ENCODE measurements at places on chromosomes 7 and 10.

DNA sequence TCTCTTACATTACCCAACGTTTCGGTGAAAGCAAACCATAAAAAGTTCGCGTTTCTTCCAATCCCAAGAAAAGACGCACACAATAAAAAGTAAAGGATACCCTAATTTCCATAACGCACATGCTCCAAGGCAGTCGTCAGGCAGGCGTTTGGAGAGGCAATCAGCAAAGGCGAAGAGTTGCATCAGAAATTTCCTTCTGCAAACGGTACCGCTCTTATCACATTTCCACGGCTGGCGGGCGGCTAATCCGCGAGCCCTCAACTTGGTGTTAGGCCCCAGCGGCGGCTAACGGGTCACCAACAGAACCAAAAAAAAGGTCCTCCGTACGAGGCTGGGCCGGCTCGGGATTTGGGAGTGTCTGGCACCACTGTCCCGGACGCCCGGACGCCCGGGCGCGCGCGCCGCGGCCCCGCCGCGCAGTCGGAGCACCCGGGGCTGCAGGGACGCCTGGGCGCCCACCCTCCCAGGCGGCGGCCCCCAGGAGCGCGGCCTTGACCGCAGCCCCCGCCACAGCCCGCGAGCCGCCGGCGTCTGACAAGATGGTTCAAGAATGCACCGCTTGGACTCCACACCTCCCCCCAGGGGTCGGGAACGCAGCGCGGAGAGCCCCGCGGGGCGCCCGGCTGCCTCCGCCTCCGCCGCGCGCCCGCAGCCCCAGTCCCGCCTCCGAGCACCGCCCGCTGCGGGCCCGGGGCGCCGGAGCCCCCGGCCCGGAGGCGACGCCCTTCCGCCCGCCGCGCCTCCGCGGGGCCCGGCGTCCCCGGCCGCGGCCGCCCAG is 9.8 kb upstream of the GRB10 start:
- DNase-seq: no peak

GRCh38 chr7:37524797-37525196 is 76.1 kb upstream of the ELMO1 start:
- no peak for DNase-seq

DNA sequence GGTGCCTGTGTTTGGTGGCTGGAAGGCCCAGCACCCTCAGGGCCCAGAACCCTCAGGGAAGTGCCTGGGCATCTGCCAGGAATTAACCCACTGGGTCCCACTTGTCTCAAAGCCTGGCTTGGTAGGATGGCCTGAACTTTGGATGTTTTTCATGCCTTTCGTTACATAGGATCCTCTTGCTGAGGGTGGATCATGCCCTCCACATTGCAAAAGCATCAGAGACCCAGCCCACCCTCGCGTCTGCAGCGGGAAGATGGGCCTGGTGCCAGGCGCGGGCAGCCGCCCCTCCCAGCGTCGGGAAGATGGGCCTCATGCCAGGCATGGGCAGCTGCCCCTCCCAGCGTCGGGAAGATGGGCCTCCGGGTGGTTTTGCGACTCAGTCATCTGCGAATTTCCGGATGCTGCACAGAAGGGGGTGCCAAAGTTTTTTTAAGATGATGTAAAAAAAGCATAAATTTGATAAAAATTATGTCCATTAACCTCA is 51.9 kb upstream of the PRKAR1B start:
- DNase-seq: no peak

DNA sequence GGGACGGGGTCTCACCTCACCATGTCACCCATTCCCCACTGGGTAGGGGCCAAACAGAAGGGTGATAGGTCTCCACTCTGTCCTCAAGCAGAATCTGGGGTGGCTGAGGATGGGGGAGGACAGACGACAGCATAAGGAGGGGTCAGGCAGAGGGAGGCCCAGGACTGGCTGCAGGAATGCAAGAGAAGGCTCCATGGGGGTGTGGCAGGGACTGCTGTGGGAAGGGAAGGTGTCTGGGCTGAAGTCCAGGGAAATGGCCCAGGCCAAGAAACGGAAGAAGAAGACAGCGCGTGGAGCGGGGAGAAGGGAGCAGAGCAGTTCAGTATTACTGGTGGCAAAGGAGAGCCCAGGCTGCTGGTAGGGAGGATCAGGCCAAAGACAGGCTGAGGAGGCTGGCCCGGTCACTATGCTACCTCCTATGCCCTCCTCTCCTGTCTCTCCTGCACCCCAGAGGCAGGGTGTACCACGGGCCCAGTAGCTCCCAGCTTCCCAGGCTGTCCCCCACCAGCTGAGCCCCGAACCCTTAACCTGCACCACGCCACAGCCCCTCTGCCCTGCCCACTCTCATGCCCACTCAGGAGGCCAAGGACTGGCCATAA is 60.9 kb downstream of the GRB10 start:
- no peak for DNase-seq

GRCh38 chr7:54326592-54327167 is 215.5 kb upstream of the VSTM2A start:
- DNase-seq: no peak

DNA sequence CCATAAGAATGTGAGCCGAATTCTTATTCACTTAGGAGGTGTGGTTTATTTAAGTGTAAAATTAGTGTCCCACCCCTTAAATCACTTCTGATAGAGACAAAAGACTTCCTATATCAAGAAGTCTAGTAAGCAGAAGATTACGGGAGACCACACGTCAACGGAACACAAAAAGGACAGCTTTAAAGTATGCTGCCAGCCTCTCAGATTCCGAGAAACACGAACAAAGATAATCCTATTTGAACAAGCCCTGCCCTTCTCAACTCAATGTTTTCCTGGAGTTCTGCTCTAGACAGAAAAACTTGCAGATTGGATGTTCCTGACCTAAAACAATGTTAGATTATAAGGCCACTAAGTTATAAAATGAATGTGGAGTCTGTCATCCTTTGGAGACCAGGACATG is 4.9 kb upstream of the MCU start:
- DNase-seq: no peak

DNA sequence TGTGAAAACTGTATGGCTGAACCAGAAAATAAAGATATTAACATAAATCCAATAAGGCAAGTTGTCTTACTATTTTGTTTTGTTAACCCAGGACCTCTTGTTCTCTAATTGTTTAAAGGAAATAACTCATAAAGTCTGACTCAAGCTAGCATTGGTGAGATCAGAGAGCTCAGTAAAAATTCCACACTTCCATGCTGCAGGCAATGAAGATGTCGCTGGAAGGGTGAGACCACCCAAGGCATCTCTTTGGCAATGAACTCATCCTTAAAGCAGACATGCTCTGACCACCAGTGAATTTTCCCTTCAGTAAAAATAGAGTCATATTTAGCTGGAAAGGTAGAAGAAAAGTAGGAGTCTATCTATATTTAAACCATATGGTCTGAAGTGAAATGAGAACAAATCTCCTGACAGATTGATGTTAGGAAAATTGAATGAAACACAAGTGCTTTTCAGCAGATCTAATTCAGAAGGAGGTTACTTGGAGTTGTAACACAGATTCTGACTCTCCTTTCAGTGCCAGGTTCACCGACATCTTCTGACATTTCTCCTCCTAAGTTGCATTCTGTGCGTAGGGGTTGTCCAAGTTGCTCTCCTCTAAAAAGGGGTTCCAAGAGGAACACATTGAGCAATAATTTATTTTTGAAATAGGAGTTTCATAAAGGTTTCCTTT is 32.8 kb upstream of the VIPR2 start:
- DNase-seq: no peak

DNA sequence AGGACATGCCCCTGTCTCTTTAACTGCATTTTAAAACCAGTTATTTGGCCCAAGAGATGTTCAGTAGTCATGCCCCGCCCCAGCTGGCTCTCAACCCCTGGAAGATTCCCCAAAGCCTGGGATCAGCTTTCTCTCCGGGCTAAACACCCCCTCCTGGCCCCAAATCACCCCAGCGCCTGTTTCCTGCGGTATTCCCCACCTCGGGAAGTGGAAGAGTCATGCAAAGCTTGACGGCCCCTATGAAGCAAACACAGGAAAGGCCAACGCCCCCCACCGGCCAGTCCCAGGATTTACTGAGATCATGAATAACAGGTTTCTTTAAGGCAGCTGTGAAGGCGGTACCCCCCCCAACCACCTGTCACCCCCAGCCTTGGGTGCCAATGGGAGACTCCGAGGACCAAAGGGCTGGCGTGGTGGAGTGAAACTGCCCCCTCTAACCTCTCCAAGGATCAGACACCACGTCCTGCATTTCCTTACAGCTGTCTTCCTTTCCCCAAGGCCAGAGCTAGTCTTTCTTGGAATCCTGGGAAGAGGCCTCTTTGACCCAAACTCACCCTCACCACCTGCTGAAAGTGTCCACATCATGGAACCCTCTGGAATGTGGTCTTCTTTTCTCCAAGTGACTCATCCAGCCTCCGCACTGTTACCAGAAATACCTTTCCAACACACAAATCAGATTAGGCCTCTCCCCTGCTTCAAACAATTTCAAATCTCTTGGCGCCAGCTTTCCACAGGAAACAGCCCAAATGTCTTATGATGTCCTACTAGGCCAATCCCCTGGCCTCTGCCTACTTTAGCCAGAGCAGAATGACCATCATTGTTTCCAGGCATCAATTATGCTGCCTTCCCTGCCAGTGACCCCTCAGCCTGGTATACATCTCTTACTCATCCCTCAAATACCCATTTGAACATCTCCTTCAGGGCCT is 301.5 kb downstream of the ZEB1 start:
- DNase-seq: no peak

DNA sequence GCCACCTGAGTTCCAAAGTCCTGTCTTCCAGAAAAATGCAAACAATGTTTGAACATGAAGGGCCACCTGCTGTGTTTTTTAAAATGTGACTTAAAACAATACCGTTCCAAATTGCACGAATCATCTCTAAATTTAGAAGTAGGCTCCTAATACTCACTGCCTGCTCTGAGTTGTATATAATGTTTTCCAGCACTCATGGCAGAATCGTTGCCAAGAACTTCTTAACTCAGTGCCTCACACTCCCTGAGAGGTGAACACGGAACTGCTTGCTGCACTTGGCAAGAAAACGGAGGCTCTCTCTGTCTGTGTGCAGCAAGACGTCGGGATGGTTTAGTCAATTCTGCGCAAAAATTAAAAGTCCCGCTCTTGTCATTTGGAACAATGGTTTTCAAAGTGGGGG is 757.3 kb upstream of the AUTS2 start:
- no peak for DNase-seq

GRCh38 chr7:99928994-99929729 is at the start of gene GJC3:
Gene GJC3, minus strand, starts transcription at chr7:99929620. Its CDS starts 0 bp downstream, at chr7:99929620.
- DNase-seq: peak; percentile 58

DNA sequence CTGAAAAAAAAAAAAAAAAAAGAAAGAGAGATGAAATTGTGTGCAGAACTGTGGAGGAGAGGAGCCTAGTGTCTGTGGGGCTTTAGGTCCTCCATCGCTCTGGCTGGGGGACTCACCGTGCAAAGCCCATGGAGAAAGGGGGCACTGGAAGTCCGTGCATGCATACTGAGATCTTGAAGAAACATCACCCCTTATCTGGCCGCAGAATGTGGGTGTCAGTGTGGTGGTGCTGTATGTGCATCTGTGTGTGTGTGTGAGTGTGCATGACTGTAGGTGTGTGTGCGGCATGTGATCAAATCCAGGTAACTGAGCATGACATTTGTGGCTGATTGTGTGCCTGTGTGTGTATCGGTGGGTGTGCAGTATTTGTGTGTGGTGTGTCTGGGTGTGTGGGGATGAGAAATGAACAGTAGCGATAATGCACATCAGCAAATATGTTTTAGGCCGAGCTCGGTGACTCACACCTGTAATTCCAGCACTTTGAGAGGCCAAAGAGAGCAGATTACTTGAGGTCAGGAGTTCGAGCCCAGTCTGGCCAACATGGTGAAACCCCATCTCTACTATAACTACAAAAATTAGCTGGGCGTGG is 8.8 kb upstream of the CLDN3 start:
- DNase-seq: no peak
